ENCODE measurements at places on chromosomes 13 and 19.

DNA sequence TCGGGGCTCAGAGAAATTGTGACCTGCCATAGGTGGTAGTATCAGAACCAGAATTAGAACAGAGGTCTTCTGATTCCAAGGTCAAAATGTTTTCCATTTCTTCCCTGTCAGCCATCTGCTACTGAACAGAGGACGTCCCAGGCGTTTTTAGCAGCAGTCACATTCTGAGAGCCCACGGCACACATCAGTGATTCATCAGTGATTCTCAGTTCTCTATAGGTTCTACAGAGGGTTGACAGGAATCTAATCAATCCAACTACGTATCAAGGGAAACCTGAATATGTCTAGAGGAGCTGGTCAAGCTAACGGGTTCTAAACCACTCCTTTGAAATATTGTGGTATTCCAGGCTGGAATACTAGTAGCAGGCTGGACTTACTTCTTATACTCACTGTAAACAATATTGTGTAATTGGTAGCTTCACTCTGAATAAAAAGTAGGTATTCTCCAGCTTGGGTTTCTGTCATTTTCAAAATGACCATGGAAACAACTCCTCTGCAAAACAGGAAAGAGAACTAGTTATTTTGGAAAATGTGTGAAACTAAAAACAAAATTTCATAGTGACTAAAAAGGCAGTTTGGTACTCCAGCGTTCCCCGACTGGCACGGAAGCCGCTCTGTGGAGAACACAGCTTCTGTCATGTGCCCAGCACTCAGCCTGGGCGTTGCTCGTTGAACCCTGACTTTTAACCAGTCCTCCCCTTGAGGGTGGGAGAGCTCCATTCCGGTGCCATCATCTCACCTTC lies 43.2 kb downstream of the FLT3 start:
- DNase-seq = no peak

DNA sequence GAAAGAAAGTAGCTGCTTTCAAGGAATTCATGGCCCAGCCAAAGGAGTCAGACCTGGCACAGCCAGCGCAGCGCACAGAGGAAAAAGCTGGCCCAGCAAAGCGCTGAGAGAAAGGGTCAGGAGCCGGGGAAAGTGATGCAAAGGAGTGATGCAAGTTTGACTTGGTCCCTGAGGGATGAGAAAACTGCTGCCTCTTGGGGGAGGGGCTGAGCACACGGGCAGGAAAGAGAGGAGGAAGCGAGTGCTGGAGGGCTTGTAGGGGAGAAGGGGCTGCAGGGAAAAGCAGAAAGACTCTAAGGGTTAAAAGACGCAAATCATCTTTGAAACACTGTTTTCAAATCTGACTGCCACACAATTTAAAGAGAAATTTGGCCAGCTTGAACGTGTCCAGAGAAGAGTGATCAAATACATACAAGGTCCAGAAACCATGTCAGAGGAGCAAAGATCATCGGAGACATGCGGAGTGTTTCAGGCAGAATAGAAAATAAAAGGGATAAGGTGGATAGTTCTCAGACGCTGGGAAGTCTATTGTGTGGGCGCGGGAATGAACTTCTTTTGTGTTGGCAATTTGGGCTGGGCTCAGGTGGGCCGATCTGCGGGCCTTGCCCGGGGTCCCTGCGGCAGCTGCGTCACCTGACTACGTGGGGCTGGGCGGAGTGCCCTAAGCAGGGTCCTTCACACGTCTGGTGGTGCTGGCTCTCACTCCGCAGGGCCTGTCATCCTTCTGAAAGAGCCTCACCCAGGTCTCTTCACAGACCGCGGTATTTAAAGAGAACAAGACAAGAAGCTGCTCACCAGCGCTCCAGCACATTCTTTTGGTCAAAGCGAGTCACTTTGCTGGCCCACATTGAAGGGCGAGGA lies 18.1 kb downstream of the N4BP2L1 start:
- no peak for DNase-seq

- no peak for DNase-seq
These were observed 11.4 kb upstream of the CD22 start for GRCh38 chr19:35317464-35318043.

- DNase-seq = no peak
These were observed 60.0 kb upstream of the LRCH1 start for GRCh38 chr13:46492946-46493345.

DNA sequence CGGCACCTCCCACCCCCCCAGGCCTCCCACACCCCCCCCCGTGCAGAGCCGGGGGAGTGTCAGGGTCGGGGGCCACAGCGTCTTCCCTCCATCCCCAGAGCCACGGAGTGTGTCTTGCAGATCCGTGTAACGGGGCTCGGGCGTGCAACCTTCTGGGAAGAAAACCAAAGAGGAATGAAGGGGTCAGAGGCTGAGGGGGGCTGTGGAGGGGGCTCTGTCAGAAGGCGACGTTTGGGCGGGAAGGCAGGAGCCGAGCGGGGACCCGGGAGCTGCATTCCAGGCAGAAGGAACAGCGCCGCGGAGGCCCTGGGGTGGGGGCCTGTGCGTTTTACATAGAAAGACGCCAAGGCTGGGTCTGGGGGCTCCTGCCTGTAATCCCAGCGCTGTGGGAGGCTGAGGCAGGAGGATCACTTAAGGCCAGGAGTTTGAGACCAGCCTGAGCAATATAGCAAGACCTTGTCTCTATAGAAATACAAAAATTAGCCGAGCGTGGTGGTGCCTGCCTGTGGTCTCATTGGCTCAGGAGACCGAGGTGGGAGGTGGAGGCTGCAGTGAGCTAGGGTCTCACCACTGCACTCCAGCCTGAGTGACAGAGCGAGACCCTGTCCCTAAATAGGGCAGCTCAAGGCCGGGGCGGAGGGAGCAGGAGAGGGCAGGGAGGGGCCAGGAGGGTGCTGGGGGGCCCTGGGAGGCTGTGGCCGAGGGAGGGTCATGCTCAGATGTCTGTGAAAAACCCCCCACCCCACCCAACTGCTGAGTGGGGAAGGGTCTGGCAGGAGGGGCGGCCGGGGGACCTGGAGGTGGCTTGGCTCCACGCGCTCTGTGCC lies 27.8 kb downstream of the ARID3A start:
- DNase-seq = no peak

DNA sequence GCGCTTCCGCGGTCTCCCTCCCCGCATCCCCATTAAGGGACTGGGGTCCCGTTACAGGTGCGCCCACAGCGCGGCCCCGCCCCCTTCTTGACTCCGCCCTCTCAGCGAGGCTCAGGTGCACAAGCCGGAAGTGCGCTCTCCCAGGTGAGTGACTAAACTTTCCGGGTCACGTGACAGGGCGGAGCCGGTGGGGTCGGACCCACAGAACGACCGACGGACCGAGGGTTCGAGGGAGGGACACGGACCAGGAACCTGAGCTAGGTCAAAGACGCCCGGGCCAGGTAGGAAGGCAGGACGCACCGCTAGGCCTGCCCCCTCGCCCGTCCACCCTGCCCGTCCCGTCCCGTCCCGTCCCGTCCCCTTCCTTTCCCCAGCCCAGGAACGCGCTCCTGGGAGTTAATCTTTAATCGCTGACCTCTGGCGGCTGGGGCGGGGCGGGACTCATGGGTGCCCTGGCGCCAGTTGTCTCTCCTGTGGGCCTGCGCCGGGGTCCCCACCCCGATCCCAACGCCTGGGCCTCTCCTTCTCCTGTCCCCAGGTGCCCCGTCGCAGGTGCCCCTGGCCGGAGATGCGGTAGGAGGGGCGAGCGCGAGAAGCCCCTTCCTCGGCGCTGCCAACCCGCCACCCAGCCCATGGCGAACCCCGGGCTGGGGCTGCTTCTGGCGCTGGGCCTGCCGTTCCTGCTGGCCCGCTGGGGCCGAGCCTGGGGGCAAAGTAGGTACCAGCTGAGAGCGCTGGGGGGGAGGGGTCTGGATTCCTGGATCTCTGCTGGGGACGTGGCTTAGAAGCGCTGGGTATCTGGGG lies at the start of gene CRB3:
CRB3 (plus strand) TSS at position 202 of the 804 bp plus-strand sequence; CDS start at position 633, 431 bp downstream.
- DNase-seq = no peak

- DNase-seq = no peak
These were observed 6.3 kb downstream of the MAMSTR start for GRCh38 chr19:48713041-48713863.

- DNase-seq = no peak
These were observed 204.9 kb downstream of the ZIC5 start for GRCh38 chr13:99766641-99767045.
